ENCODE measurements at places on chromosomes 12 and 14.

- peak; percentile 4 for DNase-seq
Measured at GRCh38 chr14:66539034-66539433, 31.1 kb downstream of the GPHN start.

GRCh38 chr14:75368333-75368732 lies 59.5 kb upstream of the JDP2 start:
- DNase-seq: no peak

GRCh38 chr14:24381363-24382063 lies 13.5 kb downstream of the NFATC4 start:
- no peak for DNase-seq

DNA sequence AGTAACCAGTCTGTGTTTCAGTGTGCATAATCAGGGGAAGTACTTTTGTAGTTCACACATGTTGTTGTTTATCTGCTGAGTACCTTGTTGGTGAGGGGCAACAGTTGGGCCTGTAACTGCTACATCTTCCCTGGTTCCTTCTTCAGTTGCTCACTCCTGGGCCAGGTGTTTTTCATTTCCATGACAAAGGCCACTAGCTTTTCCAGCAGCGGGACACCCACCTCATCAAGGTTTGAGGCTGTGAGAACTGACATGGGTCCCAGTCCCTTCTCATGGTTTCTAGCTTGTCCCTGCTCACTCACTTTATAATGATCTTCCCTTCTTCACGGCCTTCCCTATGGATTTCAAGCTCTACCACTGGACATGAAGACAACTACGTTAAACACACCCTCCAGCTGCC lies 1.5 kb upstream of the NOXRED1 start:
- no peak for DNase-seq

GRCh38 chr12:65093606-65094005 lies 27.5 kb downstream of the WIF1 start:
- no peak for DNase-seq

- no peak for DNase-seq
Measured at GRCh38 chr12:28217805-28218204, 27.5 kb downstream of the CCDC91 start.

GRCh38 chr12:6647083-6647604 lies at the start of gene ACRBP:
TSS of gene ACRBP (minus strand) at chr12:6647432. CDS start at chr12:6647366, 66 bp downstream.
- no peak for DNase-seq

- peak; percentile 33 for DNase-seq
Measured at GRCh38 chr14:81436296-81437138, 36.4 kb upstream of the STON2 start.

DNA sequence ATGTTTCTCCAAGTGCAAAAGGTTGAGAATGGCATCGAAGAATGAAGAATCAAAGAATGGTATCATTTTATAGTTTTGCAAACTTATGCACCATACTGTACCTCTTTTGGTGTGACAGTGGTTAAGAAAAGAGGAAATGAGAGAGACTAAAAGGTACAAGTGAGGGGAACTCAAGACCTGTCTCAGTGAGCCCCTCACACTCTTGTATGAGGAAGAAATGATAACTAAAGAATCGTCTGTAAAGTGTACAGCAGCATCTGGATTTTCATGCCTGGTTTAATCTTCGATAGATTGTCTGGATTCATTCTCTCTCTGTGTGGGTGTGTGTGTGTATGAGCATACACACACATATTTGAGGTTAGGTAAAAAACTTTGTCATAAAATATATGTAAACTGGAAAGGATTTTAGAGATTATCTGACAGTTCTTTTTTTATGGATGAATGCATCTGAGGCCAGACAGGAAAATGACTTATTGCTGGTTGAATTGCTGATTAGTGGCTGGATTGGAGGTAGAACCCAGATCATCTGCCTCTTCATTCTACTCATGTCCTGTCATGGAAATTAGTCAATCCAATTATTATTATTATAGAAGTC lies 16.0 kb upstream of the SLC38A2 start:
- DNase-seq: no peak

DNA sequence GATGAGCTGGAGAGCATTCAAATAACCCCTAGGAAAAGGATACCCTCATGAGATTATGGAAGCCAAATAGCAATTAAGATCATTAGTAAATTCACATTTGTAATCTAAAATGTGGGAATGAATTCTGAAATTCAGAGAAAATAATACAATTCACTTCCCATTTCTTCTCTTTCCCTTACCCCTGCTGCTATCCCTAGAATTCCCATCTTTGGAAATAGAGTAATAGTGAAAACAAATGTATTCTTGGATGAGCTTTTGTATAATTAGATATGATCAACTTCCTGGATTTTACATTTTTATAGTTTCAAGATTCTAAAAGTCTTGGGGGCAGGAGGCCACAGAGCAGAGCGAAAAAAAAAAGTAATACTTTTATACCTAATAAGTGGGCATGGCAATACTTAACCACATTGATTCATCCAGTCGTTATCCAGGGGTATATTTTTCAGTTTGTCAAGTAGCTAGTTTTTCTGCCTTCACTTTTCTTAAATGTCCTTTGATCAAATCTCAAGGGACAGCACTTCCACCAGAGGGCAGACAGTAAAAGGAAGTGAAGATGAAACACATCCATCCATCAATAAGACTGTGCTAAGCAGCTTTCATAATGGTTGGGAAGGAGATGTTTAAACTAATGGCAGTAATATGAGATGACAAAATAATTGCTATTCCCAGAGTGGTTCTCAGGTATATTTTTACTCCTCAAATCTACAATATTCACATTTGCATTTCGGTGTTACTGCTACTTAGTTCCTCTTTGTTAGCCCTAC lies 401.3 kb downstream of the DIO2 start:
- no peak for DNase-seq

DNA sequence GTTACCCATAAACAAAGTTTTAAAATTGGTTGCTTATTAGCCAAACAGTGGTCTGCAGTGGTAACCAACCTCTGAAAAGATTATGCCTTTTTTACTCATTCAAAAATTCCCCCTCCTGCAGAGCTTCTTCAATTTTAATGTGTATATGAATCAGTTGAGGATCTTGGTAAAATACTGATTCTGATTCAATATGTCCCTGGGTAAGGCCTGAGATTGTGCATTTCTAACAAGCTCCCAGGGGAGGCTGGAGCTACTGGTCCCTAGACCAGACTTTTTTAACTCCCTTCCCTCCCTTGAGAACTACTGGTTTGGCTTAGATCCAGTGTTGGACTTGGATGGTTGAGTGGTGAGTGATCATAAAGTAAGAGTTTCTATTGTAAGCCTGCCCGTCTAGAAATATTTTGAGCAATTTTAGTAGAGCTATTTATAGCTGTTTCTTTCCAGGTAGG lies 90.2 kb downstream of the FUT8 start:
- no peak for DNase-seq

DNA sequence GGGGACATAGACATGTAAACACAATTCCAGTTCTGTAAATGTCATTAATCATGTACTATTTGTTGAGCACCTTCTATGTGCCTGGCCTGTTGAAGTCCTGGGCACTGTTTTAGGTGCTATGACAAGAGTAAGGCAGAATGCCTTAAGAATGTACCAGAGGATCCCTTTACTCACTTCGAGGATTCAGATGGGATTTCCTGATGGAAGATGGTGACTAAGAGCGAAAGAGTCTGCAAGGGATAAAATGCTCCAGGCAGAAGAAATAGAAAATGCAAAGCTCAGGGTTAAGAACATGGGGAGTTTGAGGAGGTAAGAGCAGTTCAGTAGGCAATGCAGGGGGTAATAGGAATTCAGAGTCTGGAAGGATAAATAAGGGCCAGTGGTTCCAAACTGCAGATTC lies 671.3 kb upstream of the TBX3 start:
- DNase-seq: no peak

GRCh38 chr12:89528434-89528833 lies 2.6 kb upstream of the POC1B start:
- no peak for DNase-seq

GRCh38 chr14:102573591-102574046 lies 18.8 kb upstream of the RCOR1 start:
- DNase-seq: no peak

- DNase-seq: no peak
Measured at GRCh38 chr12:126912111-126912510, 1354.9 kb upstream of the TMEM132C start.

GRCh38 chr12:29110506-29111442 lies 38.3 kb upstream of the FAR2 start:
- DNase-seq: no peak

DNA sequence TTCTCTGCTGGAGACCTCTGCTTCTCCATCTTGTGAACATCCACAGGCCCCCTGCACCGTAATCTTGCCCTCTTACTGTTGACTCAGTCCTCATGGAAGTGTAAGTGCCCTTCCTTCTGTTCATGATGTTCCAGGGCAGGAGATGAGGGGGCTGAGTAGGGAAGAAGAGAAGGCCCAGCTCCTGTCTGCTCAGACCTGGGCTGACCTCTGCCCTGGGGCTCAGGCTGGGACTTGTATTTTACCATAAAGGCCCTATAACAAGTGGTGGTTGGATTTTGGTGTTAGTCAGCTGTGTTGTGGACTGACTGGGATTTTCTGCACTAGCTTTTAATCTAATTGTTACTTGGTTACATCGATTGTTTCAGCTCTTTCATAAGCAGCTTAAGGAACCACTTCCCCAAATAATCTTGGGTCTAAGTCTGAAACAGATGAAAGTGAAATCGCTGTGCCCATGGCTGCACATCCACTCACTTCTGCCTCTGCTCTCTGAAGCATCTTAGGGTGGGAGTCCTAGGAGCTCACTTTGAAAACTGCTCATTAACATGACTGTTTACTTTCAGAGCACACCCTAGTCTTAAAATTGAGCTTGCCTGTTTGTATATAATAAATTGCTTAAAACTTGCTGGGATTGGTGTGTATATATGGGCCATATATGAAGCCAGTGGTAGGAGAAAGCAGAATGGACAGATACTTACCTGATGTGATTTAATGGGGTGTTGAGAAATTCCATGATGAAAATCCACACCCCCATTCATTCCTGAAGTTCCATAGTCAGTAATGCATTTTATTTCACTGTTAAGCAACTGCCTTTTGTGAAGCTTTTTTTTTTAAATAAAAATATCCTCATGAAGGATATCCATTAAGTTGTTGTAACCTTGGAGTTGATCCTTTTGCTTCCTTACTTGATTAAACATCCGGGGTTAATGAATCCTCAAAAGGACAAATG lies 17.7 kb downstream of the C12orf71 start:
- DNase-seq: no peak

DNA sequence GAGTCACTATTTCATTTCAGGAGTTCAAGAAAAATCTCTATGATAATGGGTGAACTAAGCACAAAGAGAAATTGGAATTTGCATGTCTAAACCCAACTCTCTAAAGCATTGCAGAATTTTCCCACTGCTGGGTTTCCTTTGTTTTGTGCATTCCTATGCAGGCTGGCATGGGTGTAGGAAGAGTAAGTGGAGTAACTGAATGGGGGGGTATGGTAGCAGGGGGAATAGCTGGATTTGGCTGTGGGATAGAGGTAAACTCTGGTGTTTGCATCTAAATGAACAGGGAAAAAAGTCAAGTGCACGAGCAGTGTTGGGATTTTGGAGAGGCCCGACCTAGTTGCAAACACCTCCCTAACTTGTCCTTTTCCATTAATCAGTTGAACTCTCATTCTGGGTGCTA lies 159.1 kb downstream of the ANO4 start:
- DNase-seq: no peak

DNA sequence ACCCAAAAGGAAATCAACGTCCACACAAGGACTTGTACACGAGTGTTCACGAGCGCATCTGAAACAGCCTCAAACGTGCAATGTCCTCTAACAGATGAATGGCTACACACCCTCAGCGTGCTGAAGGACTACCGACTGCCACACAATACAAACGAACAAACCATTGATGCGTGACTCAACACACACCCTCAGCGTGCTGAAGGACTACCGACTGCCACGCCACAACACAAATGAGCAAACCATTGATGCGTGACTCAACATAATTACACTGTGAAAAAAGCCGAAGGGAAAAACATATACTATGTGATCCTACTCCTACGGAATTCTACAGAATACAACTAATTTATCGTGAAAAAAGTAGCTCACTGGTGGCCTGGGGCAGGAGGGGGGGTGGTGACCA lies 25.1 kb upstream of the BTBD6 start:
- DNase-seq: no peak

DNA sequence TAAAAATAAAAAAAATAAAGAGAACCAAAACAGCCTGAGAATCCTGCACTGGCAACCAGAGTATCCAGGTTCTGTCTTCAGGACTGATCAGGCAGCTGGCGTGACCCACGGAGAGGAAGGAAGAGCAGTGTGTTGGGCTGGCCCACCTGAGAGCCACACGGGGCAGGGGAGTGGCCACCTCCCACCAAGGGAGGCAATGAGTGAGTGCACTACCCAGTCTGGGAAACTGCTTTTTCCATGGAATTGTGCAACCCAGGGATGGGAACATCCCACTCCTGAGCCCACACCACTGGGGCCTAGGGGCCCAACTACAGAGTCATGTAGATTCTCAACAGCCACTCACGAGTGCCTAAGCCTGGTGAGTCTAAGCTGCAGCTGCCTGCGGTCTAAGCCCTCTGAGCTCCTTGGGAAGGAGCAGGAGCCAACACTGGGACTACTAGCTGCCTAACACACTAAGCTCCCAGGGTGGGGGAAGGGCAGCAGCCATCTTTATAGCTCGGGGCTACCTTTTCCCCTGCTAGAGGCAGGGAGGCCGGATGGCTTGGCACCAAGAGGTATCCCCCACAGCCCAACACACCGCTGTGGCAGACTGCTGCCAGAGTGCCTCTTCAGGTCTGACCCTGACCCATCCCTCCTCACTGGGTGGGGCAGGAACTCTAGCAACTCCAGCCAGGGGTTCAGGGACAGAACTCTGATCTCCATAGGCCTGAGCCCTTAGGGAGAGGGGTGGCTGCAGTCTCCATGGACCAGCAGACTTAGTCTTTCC lies 610.9 kb downstream of the RERGL start:
- DNase-seq: no peak

- DNase-seq: no peak
Measured at GRCh38 chr12:123160801-123161487, 10.1 kb upstream of the PITPNM2 start.

DNA sequence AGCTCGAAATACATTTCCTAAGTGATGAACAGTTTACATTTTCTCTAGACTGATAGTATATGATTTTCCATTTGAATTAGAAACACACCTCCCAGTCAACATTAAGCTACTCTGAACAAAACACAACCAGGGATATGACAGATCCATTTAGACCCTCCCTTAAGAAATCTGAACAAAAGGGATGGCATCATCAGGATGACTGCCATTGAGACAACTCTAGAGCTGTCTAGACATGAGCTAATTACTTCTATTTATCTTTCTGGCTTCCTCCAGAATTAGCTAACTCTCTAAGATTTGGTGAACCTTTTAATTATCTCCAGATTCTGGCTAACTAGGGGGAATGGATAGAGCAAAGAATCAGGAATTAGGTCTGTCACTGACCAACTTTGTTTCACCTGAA lies 92.9 kb upstream of the IGF1 start:
- DNase-seq: no peak

DNA sequence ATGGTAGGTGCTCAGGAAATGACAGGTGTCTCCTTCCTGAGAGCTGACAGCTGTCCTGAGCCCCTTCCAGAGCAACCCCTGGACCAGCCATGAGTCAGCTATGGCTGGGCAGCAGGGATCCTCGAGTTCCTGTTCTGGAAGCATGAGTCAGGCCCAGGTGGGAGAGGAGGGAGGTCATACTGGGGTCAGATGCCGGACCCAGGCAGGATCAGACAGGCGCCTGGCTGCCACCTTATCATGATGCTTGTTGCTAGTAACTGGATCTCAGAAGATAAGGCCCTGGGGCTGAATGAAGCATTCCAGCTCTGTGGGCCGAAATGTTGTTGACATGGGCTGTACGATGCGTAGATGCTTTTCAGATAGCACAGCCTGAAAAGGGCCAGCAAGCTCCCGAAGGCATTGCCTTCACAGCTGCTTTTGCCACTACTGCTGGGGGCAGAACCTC lies 17.4 kb upstream of the KRT7 start:
- no peak for DNase-seq
